ENCODE measurements at places on chromosomes 12 and 14.

DNA sequence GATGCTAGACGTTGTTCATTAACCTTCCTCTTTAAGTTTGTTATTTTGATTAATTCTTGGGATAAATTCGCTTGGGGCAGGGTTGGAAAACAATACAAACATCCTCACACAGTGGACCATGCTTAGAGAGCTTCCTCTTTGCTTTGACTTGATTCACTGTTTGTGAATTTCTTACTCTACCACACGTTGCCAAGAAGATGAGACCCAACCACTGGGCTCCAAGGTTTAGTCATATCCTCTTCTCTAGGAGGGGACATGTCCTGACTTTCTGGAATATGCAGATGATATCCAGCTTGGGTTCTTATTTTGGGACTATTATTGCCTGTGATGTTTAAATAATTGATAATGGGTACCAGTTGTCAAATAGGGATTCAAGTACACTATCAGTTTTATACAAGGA, 428.2 kb downstream of the ATP23 start:
- no peak for DNase-seq

DNA sequence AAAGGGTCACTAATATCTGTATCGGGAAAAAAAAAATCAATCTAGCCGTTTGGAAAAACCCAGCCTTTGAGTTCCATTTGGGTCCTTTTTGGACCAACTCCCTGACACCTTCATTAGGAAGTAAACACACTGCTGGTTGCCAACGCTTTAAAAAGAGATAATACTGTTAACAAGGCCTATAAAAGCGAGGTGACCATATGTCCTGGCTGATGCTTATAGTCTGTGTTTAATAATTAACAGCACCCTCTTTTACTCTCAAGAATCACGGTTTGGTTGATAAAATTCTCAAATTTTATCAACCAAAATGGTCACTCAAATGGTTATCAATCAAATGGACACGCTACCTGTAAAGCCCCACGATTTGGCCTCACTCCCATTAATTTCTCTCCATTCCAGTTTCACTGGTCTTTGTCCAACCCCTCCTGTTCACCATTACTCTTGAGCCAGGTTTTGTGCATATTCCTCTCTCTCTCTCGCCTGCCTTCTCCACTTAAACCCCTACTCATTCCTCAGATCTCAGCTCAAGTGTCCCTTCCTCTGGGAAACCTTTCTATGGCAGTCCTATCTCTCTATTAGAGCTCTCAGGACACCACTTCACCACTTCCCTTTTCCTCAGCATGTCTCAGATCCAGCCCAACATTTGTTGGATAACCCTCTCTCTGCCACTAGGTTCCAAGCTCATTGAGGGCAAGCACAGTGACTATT, 9.5 kb downstream of the BTG1 start:
- peak; percentile 57 for DNase-seq

GRCh38 chr12:49347311-49348193, 864 bp downstream of the DNAJC22 start:
- DNase-seq, result peak; percentile 64

DNA sequence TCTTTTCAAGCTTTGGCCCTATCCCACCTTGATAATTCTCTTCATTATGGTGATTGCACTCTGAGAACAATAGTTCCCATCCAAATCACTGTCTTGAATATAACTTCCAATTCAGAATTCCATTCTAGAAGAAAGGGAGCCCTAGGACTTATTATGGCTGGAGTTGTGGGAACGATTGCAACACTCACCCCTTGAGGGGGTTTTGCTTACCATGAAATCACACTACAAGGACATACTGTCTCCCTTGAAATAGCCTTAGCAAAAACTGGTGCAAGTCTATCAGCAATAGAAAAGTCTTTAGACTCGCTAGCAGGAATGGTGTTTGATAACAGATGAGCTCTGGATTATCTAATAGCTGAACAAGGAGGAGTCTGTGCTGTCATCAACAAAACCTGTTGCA, 31.4 kb upstream of the OXA1L start:
- no peak for DNase-seq

GRCh38 chr14:105325303-105325702, 10.8 kb downstream of the PACS2 start:
- no peak for DNase-seq

- DNase-seq, result peak; percentile 19
Observed at GRCh38 chr12:104738776-104739642, 219.1 kb downstream of the SLC41A2 start.
